CD4-positive, alpha-beta T cell treated with Interleukin-12 subunit alpha and Interleukin-12 subunit beta, for 1 hour (primary cell): ENCODE measurements at places on chromosomes 6 and 20.

- DNase-seq: no peak
Measured at GRCh38 chr6:107635057-107635515, 145.2 kb downstream of the SOBP start.

GRCh38 chr20:47354714-47355488 is 1.6 kb downstream of the ZMYND8 start:
- DNase-seq: no peak

- peak; percentile 93 for DNase-seq
Measured at GRCh38 chr6:41560431-41561192, 14.4 kb downstream of the FOXP4 start.

- DNase-seq: no peak
Measured at GRCh38 chr6:136982928-136983327, 60.8 kb downstream of the SLC35D3 start.

DNA sequence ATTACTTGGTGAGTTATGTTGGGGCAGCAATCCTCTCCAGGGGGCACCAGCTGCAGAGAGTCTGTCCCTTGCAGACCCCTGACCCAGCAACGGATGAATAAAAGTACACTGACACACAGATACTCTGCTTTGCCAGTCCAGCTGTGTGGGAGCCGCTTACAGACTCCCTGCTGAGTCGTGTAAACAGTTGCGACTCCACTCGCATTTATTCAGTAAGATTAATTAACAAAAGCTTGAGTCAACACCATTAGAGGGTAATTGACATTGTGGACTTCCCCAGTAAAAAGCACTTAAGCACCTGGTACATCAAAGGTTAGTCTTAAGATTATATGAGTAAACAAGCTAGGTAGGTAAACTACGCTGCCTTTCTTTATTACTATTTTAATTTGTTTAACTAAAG is 92.0 kb upstream of the TMEM181 start:
- DNase-seq: no peak

- no peak for DNase-seq
Measured at GRCh38 chr6:161010418-161010817, 18.8 kb downstream of the MAP3K4 start.

GRCh38 chr6:79377888-79378348 is 143.4 kb upstream of the HMGN3 start:
- DNase-seq: no peak

DNA sequence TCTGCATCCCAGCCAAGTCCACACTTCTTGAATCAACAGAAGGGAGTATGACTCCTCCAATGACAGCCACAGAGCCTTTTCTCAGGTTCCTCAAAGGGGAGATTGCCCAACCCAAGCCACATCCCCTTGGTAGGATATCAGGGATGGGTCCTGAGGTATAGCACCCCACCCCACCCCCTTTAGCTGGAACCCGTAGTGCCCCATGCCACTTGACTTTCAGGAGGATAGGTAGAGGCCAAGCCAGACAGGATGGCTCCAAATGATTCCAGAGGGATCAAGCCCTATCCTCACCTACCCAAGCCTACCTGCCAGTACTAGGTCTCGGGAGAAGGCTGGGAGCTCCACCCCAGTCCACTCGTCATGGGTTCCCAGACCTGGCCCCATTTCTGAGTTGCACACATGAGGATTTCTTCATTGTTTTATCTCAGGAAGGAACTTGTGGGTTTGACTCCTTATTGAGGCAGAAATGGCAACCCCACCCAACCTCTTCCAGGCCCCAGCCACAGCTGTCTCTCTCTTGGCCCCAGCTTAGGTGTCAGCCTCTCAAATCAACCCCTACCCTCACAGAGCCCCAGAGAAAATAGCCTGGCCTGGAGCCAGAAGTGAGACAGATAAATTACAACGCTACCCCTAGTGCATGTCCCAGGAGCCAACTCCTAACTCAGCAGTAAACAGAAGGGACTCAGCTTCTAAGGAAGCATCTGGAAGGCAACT is 3.6 kb downstream of the CCND3 start:
- peak; percentile 67 for DNase-seq

DNA sequence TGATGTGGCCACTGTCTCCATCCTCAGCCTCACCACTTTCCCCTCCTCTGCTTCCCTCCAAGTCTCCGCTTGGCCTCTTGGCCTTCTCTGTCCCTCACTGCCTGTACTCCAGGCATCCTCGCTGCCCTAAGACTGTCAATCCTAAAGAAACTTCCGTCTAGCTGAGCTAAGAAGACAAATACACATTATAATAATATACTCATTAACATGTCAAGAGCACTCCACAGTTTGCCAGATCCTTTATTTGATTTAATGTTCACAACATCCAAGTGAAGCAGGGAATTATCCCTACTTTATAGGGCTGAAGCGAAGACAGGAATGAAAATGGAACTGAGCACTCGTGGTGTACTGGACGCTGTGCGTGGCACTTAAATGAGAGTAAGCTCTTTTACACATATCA is 72.4 kb upstream of the SLC22A23 start:
- DNase-seq: no peak

GRCh38 chr6:7562769-7563168 is 21.3 kb downstream of the DSP start:
- no peak for DNase-seq

GRCh38 chr6:170030821-170031471 is 259.9 kb downstream of the DLL1 start:
- no peak for DNase-seq

GRCh38 chr6:147716434-147716833 is 207.9 kb downstream of the SAMD5 start:
- DNase-seq: no peak

DNA sequence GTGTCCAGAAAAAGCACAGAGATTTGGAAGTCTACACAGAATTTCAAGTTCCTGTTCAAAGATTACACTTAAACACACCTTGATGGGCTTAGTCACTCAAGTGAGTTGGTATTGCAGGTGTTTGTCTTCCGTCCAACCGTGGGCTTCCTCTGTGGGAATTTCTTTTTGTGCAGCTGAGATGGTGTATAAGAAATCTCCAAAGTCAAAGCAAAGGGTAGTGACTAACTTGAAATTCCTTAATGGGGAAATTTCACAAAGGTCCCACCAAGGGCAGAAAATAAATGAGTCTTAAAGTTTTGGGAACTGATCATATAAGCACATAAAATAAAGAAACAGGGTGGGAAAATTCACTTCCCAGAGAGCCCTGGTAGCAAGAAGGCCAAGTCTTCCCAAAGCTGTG is 102.0 kb upstream of the TNFAIP3 start:
- no peak for DNase-seq

DNA sequence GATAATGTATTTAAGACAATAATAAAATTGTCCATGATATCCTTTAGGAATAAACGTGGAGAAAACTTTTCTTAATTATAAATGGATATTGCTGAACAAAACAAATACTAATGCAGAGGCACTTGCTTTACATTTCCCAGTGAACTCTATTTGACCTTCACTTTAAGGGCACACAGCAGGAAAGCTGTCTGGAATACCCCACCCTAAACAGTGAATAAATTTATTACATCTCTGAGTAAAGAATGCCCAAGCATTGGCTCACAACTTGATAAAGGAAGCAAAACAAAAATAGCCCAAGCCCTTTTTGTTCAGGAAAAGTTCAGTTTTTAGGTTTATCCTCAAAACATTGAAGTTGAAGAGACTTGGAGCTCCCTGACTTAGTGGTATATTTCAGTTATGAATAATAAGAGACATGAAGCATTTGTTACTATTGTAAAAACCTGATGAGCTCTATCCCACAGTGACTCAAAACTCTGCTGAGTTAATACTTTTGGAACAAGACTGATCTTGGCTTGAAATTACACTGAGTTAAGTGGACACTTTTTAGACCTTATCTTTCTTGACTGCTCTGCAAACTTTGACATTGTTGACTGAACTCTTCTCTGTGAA is 353.9 kb downstream of the BCKDHB start:
- no peak for DNase-seq

DNA sequence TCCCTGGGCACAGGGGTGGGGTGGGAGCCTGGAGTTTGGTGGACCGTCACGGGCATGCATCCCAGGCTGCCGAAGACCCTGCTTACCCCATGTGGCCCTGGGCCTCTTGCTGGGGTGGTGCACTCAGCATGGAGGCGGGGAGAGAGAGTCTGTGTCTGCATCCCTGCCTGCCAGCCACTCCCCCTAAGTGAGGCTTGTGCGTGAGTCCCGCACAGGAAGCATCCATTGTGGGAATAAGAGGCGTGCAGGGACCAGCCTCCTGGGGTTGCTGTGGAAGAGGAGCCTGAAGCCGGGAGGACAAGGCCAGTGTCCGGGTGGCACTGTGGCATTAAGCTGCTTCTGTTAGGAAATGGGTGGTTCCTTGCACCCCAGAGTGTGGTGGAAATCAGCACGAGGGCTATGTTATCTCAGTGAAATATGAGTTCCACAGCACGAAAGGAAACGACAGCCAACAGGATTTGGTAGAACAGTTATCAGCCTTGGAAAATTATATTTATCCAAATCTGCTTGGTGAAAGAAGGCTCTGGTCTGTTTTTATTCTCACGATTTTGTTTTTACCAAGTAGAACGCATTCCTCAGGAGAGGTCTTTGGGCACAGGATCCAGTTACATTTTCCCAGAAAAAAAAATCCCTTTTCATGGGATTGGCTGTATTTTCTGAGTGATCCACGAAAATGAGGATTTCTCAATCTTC is 35.7 kb downstream of the CDH4 start:
- no peak for DNase-seq

DNA sequence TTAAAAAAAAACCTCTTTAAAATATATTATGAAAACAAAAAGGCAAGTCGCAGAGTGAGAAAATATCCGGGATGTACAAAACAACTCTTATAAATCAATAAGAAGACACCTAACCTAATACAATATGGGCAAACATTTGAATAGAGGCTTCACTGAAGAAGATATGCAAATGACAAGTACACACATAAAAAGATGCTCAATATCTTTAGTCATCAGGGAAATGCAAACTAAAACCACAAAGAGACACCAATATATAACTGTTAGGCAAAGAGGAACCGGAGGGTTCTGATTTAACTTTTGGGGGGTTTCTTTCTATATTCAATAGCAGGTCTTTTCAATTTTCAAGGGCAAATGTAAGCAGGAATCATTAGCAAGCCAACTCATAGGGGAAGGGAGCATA is 480.7 kb upstream of the SPTLC3 start:
- no peak for DNase-seq

DNA sequence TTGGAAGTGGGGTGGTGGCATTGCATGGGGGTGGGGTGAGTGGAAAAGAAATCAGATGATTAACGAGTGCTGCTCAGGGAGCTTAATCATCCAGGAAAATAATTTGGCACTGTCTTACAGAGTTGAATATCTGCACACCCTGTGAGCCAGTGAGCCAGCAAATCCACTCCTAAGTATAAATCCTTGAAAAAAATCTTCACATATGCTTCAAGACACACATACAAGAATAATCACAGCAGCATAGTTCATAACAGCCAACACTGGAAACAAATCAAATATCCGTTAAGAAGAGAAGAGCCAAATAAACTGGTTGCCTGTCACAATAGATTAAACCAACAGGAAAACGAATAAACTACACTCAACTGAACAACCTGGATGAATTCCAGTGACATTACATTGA is 62.8 kb downstream of the SAMD3 start:
- no peak for DNase-seq

DNA sequence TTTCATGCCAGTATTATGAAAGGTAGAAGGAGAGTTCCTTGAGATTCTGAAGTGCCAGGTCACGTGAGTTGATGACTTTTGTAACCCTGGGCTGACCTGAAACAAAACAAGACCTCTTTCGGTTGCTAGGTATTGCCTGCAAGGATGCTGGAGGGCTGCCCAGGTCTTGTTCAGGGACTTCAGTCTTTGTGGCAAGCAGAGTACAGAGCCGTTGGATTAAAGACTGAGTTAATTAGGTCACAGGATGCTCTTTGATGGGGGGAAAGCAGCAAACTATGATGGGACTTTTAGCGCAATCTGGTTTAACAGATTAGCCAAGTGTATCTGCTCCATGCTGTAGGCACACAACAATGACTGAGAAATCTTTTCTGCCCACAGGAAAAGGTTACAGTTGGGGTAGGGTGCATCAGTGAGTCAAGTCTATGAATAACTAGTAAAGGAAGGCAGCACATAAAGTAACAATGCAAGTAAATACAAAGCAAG is 12.8 kb upstream of the ELOVL5 start:
- DNase-seq: peak; percentile 86

- DNase-seq: no peak
Measured at GRCh38 chr20:11502061-11502460, 415.6 kb upstream of the BTBD3 start.

DNA sequence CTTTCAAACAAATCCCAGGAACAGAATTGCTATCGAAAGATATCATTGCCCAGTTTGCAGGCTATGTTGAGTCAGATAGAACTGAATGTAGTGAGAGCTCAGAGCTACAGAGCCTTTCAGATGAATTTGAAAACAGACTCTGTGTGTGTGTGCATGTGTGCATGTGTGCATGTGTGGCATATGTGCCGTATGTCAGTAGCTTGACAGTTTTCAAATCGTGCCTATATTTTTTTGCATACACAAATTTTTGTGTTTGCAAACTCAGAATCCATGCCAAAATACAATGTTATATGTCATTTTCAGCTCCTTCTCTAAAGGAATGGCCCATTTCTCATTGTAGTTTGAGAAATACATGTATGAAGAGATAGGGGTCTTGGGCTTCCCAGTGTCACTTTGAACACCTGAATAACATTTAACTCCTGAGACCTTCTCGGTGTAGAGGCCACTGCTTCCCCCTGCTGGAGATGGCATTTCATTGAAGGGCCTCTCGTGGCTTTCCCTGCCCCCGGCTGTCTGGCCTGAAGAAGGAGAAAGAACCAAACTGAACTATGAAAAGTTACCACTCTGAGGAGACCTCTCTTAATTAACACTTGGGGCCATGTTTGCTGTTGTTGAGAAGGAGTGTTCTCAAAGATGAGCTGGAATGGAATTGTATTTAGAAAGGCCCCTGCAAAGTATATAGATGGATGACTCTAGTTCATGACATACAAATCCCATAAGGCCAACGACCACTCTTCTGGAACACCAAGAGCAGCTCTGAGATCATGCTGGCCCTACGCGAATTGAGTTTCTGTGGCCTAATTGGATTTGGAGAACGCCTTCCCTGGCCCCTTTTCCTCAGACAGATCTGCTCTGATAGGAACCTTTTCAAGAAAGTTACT is 58.7 kb downstream of the VAPB start:
- peak; percentile 54 for DNase-seq

GRCh38 chr20:15162079-15162647 is 824.8 kb upstream of the FLRT3 start:
- no peak for DNase-seq

DNA sequence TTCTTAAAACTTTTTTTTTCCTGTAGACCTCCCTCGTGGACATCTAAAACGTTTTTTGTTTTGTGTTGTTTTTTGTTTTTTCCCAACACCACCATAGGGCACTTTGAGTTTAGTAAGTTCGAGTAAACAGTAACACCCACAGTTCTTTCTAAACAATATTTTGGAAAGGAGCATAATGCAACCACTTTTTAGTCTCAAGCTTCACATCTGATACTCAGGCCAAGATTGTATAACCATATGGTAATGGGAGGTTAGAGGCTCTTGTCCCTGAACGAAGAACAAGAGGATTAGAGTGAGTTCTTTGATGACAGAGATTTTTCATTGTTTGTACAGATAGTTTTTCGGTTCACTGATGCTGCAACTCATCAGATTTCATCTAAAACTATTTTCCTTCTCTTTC is 144.6 kb downstream of the MTHFD1L start:
- no peak for DNase-seq

- DNase-seq: no peak
Measured at GRCh38 chr20:63400486-63401210, 39.5 kb upstream of the CHRNA4 start.
